ENCODE measurements at places on chromosomes 6 and 20.

- no peak for DNase-seq
Observed at GRCh38 chr6:46113370-46113769, 16.4 kb upstream of the ENPP4 start.

DNA sequence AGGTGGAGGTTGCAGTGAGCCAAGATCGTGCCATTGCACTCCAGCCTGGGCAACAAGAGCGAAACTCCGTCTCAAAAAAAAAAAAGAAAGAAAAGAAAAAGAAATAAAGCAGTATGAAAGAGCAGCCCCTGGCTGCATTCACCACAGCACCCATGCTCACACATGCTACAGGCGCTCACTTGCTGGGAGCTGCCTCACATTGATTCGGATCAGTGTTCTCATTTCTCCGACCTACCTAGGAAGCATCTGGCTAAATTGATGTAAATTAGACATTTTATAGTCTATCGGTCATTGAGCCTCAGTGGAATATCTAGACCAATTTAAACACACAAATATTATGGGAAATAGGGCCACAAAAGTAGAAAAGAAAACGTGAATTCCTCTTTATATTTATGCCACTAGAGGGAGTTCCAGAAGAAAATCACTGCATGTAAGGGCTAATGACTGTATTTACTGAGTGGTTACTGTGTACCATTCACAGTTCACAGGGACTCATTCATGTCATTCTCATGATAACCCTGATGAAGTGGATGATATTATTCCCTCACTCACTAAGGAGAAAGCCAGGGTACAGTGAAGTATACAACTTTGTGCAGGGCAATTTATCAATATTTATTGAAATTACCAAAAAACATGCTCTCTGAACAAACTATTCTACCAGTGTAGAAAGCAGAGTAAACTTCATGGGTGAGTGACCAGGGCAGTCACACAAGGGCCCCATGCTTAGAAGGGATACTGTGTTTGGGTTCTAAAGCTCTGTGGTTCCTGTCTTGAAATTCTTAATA, 5.3 kb upstream of the MOG start:
- DNase-seq = no peak

DNA sequence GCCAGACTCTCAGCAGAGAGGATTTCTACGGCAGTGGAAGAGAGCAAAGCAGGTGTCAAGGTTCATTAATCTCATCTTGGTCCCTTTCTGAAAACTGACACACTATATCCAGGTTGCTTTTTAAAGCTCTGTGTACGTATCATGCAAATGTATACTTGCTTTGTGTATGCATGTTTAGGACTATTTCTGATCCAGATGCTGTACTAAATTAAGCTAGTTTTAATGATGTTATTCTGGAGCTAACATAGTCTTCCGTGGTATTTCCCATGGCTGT, 59.2 kb upstream of the SNX9 start:
- no peak for DNase-seq

DNA sequence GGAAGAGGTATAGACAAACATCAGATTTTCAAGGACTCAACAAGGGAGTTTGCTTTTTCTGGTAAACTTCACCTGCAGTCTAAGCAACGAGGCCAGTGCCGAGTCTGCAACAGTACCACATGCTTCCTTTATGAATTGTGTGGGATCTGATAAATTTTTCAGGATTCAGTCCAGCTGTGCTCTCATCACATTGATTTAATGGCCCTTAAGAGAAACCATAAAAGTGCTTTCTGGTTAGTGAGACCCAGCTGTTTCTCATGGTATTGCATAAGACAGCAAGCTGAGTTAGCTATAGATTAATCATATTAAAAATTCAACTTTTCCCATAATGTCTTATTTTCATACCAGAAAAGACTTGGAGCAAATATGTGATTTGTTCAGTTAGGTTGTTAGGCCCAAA, 291.4 kb downstream of the CENPW start:
- DNase-seq = no peak

- DNase-seq = no peak
Observed at GRCh38 chr6:20997143-20997769, 463.0 kb downstream of the CDKAL1 start.

GRCh38 chr6:148247386-148248063, 95.1 kb upstream of the SASH1 start:
- DNase-seq = no peak

GRCh38 chr6:134797400-134798113, 152.3 kb downstream of the ALDH8A1 start:
- DNase-seq = no peak

DNA sequence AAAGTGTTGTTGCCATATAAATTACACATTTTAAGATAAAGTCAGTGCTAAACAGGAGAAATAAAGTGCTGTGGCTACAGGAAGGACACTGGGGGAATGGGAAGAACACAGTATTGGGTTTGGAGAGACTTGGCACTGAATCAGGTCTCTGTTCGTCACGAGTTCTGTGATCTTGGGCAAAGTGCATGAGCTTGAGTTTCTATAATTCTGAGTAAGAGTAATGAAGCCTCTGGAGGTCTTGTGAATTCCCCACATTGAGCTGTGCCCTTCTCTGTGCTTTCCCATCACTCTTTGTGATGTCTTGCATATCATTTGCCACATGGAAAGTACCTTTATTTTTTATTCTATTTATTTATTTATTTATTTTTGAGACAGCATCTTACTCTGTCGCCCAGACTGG, 16.8 kb upstream of the EEF1A1 start:
- DNase-seq = no peak

DNA sequence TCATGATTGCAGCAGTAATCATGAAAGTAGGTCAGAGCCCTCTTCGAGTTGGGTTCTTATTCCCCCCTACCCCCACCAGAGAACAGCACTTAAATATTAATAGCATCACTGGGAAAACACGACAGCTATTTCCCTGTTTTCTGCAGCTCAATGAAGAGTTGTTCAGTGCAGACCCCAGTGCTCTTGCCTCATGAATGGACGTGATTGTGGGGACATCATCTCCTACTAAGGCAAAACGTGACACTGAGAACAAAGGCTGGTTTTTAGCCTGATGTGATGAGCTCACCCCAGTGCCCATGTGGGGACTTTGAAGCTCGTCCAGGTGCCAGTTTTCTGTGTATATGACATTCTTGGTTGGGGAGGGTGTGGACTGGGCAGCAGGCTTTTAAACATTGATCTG, 105.9 kb downstream of the SLC35F1 start:
- DNase-seq = no peak

- DNase-seq = no peak
Observed at GRCh38 chr6:139204978-139205377, 70.1 kb downstream of the HECA start.

DNA sequence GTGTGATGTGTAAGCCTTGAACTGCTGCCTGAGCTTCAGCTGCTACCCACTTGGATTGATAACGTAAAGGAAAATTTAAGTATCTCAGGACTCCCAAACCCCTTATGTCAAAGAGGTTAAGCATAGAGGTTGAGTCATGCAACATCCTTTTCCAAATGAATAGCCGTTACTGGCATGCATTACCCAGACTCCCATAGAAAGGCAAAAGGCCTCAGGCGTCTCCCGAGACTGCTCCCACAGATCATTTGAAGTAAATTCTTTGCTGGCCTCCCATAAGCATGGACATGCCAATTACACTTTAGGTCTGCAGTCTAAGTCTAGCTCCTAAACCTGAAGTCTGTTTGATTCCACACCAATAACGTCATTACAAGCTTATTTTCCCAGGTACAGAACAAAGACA, 14.7 kb downstream of the IPCEF1 start:
- DNase-seq = no peak

DNA sequence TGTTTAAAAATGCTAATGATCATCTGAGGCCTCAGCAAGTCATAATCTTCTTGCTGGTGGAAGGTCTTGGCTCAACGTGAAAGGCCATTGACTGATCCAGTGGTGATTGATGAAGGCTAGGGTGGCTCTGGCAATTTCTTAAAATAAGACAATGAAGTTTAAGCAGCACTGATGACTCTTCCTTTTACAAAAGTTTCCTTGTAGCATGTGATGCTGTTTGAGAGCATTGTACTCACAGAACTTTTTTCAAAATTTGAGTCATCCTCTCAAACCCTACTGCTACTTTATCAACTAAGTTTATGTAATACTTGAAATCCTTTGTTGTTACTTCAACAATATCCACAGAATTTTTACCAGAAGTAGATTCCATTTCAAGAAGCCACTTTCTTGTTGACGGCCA, 382.3 kb downstream of the ESR1 start:
- DNase-seq = no peak

GRCh38 chr6:57267586-57268293, 45.6 kb upstream of the RAB23 start:
- peak; percentile 32 for DNase-seq

- DNase-seq = no peak
Observed at GRCh38 chr6:85465762-85466161, 15.9 kb downstream of the NT5E start.

DNA sequence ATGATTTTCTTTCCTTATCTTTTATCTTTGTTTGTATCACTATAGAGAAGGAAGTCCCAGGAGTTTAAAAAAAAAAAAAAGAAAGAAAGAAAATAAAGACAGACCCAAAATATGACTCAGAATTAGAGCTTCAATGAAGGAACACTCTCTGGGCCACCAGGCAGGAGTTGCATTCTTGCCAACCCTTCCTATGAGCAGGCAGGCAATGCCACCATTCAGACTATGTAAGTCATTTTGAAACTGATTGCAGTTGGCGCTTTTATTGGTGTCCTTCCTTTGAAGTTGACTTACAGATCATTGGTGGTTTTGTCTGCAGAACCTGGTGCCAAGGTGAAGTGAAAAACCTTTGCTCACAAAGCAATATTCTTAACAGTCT, 50.3 kb downstream of the MYB start:
- DNase-seq = no peak

DNA sequence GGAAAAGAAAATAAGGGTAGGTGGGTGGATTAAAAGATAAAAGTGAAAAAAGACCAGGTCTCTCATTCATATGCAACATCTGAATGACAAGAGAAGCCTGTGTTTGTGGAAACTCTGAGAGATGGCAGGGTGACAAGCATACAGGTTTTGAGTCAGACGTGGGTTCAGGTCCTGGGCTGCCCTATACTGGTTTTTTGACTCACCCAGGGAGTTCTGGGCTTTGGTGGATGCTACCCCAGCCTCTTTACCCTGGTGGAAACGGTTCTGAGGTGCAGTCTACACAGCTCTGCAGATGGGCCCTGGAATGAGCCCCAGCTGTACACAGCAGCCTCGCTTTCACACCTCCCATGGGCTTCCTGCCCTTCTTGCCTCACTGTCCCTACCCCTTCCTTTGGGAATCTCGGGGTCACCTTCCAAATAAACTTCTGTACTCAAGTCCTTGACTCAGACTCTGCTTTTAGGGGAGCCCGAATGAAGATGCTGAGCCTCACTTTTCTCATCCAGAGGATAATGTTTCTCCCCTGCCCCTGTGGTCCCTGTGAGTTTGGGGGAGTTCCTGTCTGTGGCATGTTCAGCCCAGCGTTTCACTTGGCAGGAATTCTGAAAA, 77.7 kb upstream of the CLDN20 start:
- DNase-seq = peak; percentile 28

- no peak for DNase-seq
Observed at GRCh38 chr20:3687655-3688054, 5.8 kb upstream of the ADAM33 start.

DNA sequence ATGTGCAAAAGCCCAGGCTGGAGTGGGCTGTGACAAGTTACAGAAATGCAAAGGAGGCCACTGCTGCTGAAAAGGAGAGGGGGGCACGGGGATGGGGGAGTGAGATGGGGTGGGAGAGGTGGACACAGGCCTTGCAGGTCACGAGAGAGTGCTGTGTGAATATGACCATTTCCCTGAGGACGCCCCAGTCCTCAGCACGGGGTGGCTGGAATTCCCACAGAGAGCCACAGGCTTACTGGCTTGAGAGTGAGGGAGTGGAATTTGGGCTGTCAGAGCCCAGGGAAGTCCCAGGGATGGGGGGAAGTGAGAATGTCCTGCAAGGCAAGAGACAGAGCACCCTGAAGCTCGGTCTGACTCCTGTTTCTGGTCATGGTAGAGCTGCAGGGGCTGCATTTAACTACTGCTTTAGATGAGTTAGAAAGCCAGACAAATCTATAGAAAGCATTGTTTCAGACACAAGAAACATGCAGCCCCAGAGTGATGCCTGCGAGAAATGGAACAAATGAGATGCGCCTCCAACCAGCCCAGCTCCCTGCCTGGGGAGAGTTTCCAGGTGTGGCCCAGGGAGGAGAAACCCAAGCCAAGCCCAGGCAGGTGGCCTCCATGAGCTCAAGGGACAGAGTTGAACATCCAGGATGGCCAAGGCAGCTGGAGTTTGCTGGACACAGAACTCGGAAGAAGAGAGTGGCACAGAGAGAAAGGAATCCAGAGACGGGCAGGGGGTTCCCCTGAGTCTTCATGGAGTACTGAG, 30.5 kb downstream of the NPEPL1 start:
- no peak for DNase-seq

GRCh38 chr6:100160930-100161329, 166.9 kb upstream of the MCHR2 start:
- no peak for DNase-seq

DNA sequence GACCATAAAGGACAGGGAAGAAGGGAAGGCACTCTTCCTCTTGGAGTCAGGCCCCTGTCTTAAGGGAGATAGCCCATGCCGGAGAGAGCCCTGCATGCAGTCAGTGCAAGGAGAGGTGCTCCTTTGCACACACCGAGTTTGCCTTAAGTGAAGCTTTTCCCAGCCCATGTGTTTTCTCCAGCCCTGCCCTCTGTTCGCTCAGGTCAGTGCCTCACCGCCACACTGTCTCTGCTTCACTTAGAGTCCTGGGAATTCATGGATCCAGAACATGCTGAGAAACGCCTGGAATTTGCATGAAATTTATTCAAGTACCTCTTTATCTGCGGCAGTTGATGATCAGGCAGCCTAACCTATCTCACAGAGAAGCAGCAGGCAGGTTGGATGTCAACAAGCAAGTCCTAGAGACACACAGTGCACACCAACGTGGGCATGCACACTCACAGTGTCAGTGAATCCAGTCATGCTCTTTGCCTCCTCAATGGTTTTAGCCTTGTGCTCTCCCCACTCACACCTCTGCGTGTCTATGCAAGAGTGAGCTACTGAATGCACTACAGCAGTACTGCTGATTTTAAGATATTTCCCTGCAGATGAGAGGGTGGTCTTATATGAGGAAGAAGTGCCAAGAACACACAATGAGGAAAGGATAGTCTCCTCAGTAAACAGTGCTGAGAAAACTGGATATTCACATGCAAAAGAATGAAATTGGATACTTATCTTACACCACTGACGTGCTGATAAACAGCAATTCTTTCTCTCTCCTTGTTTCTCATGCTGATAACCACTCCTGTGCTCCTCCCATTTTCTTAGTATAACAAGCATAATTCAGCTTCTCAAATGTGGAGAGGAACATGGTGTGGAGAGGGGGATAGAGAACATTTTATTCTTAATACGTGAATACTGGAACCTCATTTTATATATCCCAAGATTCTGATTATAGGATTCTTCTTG, 295.1 kb upstream of the CDYL start:
- no peak for DNase-seq

DNA sequence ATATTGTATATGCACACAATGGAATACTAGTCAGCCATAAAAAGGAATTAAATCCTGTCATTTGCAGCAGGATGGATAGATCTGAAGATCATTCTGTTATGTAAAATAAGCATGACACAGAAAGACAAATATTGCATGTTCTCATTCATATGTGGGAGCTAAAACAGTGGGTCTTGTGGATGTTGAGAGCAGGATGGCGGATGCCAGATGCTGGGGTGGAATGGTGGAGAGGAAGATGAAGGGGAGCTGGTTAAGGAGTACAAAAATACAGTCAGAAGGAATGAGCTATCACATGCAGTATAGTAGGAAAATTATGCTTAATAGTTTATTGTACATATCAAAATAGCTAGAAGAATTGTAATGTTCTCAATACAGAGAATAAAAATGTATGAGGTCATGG, 41.8 kb downstream of the THBS2 start:
- no peak for DNase-seq

GRCh38 chr6:163577404-163577803, 162.9 kb downstream of the QKI start:
- no peak for DNase-seq
